ENCODE measurements at places on chromosomes 2 and 18. TPM values are rescaled to one million over a fixed set of nuclear protein-coding genes. Genes with fewer than 3 reads are reported as not detected.

DNA sequence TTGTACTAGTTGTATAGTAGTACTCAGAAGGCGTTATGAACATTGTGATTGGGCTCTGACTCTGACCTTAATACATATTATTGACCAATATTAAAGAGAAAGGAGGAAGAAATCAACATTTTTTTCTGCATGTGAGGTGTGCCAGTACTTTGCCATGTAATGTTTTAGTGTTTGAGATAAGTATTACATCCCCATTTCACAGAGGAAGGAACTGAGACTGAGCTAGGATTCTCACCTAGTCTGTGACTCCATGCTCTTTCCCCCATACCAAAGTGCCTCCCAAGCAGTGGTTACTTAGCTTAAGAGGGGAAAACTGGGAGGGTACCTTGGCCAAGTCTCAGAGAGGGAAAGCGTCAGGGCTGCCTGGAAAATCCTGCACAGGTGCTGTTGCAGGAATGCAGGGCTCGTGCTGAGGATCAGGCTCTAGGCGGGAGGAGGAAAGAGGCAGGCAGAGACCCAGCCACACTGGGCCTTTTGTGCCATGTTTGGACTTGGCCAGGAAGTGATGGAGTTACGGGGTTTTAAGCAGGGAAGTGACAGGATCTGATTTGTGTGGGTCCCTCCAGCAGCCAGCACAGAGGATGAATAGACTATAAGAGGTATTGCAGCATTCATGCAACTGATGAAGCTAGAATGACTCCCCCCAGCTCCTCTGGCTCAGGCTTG, 1.7 kb downstream of the PNKD start:
- no peak for DNase-seq

DNA sequence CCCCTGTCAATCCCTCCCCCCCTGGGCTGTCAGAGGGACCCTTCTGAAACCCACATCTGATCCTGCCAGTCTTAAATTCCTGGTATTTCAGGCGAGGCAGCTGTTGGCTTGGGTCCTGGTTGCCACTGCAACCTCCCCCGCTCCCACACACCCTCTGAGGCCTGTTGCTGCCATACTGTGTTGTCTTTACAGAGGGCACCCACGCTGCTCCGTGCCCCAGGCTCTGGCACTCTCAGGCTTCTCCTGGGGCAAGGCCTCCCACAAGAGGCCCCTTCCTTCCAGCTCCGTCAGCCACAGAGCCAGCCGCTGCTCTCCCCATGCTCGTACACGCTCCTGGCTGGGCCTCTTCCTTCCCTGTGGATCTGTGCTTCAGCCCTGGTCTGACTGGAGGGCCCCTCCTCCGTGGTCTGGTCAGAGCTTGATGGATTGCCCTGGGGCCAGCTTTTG, 8.6 kb downstream of the CABLES1 start:
- no peak for DNase-seq

DNA sequence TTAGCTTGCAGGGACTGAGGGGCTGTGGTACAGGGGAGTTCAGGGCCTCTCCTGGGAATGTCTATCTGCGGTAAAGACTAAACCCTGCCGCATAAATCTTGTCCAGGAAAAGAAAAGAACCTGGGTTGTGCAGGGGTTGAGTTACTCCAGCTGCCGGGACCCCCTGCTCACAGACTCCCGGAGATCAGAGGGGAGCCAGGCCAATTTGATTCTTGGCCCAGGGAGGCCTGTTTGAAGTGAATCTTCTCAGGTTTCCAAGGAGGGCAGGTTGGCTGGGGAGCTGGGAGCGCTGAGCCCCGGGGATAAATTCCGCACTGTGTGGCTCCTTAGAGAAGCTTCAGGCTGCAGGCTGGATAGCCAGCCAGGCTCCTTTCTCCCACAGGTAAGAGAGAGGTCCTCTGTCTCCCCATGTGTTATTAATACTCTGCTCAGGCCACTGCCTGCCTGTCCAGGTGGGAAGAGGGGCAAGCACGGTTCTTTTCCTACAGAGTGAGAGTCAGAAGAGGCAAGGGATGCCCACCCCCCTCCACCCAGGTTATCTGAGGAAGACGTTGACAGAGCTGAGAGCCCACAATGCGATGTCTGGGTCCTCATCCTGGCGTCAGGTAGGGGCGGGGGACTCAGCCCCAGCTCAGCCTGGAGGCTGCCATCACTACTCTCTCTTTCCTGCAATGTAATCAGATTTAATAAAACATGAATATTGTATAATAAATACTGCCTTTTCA, 82.7 kb downstream of the LONRF2 start:
- no peak for DNase-seq

DNA sequence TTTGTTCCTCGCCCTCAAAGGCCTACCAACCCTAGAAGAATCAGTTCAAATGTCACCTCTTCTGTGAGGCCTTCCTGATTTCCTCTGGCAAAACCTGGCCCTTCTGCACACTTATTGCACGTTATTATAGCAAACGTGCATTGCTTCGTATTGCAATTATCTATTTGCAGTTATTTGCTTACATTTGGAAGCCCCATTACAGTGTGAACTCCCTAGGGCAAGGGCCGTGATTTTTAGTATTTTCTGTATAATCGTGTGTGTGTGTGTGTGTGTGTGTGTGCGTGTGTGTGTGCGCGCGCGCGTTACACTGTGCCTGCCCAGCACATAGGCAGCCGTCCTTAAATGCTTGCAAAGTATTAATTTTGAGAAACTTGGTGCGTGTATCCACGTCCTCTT, 460 bp upstream of the SEMA4F start:
- no peak for DNase-seq

DNA sequence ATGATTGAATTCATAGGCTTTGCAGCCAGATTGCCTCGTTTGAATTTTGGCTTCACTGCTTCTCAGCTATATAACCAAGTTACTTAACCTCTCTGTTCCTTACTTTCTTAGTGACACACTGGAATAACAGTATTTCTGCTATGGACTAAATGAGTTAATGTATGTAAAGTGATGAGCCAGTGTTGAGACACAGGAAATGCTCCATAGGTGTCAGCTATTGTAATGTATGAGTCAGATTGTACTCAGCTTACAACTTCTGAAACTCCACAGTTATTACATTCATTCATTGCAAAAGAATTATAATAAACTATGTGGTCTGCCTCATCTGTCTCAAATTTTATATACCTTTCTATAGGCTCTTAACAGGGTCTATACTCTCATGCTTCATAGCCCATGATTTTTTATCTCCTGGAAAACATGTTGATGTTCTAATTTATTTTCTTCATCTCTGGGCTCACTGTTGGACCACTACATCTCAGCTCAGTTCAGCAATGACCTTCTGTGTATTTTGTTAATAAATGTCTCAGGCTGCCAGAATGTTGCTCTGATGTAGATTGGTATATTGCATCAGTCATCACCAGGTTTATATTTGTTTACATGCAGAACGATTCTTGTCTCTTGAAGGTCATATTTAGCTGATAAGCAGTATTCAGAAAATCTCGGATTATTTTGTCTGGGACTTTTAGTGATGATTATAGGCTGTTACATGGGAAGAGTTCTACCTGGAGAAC, 76.2 kb downstream of the MAP3K20 start:
- no peak for DNase-seq

GRCh38 chr2:50118905-50119702, 912.8 kb downstream of the NRXN1 start:
- no peak for DNase-seq

GRCh38 chr18:1796636-1797035, 774.7 kb downstream of the METTL4 start:
- no peak for DNase-seq

DNA sequence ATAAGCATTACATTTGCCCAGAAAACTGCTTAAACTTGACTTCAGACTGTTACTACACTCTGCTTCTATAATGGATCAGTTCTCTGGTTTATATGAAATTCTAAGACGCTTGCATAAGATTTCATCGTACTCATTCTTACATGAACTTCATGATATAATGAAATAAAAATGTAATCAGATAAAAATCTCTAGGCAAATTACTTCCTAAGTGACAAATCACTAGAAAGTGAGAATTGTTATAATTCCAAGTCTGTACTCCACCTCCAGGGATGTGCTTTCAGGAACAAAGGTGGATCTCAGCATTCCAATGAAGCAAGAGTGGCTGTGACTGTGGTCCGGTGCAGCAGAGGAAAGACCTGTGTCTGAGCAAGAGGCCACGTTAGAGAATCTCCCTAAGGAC, 226.2 kb downstream of the PIEZO2 start:
- no peak for DNase-seq

- no peak for DNase-seq
Observed at GRCh38 chr2:230947908-230948365, 22.9 kb upstream of the GPR55 start.

The RAB17 gene
- 0.30 TPM for total RNA-seq

The HMSD gene
- total RNA-seq, result 18.8 TPM

Measured in activated CD4-positive, alpha-beta T cell treated with anti-CD3 and anti-CD28 coated beads for 36 hours (primary cell).